Stimulated activated CD4-positive, alpha-beta T cell treated with anti-CD3 and anti-CD28 coated beads, TNF-alpha, amount 100 ng/mL, for 1 hour (primary cell): ENCODE measurements at places on chromosomes 2 and 18.

DNA sequence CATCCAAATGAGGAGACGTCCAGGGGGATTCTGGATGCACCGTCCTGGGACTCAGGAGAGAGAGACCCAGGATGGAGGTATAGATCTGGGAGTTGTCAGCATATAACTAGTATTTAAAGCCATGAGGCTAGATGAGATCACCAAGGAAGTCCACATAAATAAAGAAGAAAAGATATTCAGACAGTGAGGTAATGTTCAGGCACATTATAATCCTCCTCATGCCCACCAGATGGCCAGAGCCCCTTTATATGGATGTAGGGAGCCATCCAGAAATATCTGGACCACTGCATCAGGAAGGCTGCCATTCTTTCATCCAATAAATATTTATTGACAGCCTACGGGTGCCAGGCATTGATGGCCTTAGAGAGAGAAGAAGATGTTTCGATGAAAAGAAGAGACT, 21.2 kb upstream of the NCKAP5 start:
- DNase-seq: no peak

GRCh38 chr2:65358678-65359400, 73.6 kb downstream of the SPRED2 start:
- DNase-seq: no peak

DNA sequence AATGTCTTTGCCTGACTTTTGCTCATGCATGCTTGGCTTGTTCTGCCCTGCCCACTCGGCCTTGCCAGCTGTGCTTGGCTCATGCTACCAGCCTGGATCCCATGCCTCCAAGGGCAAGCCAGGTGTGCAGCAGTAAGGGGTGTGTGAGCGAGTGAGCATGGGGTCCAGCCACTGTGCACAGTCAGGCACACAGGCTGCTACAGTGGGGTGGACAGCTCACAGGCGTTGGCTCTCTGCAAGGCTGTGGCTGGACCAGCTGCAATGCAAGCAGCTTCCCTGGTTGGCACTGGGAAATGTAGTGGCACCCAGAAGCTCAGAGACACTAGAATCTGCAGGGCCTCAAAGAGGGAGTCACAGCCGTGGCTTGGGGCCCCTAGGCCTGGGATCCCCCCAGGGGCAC, 529.7 kb downstream of the DSC3 start:
- no peak for DNase-seq

DNA sequence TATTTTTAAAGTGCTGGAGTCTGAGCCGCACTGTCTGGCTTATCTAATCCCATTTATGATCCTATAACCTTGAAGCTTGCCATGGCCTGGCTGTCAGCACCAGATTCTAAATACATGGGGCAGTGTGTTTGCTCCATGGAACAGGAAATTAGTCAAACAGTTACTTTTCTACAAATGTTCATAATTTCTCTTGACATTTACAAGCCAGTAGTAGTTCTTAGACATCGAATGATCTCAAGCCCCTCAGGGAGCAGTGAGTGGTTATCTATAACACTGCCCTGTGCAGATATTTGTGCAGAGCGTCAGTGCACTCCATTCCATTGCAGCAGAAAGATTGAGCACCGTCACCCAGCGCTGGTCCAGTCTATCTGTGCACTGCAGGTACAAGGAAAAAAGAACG, 205.2 kb downstream of the AGPS start:
- no peak for DNase-seq

DNA sequence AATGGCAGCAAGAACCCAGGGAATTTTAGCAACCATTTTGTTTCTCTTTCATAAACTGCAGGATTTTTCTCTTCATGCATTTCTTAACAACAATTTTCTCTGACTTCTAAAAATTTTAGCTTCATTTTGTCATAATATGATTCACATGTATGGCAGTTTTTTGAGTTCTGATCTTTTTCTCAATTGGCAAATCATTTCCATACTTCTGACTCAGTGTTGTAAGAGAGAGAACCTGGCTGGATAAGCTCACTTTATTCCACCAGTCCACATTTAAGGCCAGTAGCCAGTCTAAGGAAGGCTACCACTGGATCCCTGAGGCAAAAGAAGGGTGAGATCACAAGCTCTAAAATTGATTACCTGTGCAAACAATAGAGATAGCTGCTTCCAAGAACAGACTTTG, 42.8 kb upstream of the COL3A1 start:
- no peak for DNase-seq

DNA sequence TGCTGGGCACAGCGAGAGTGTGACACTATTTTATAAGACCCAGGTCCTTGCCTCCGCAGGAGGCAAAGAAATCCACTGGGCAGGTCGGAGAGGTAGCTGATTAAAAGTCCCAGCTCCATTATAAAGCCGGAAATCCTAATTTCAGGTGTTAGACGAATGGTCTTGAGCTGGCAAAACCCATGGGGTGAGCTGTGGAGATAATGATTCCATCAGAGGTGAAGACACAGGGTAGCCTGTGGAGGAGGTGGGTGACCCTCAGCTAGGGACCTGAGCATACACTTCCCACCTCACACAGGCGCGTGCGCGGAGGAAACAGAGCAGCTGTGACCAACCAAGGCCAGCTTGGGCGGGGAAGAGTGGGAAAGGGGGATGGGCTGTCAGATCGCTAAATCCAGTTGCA, 201.7 kb upstream of the CXCR4 start:
- no peak for DNase-seq

GRCh38 chr2:84817239-84817655, 63.6 kb downstream of the TRABD2A start:
- no peak for DNase-seq

DNA sequence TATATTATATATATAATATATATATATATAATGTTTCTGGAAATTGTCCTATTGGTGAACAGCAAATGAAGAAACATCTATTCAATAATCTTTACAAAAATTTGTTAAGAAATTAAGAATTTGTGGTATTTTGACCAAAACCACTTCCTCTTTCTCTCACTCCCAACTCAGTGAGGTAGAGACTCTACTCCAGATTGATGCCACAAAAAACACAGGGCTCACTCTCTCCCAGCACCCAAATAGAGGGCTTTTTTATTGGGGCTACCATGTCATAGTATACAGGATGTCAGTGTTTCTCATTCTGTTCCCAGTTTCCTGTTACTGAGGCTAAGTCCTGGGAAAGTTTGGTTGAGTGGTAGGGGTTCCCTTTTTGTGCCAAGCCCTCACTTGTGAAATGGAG, 1155.4 kb downstream of the BCL11A start:
- no peak for DNase-seq

DNA sequence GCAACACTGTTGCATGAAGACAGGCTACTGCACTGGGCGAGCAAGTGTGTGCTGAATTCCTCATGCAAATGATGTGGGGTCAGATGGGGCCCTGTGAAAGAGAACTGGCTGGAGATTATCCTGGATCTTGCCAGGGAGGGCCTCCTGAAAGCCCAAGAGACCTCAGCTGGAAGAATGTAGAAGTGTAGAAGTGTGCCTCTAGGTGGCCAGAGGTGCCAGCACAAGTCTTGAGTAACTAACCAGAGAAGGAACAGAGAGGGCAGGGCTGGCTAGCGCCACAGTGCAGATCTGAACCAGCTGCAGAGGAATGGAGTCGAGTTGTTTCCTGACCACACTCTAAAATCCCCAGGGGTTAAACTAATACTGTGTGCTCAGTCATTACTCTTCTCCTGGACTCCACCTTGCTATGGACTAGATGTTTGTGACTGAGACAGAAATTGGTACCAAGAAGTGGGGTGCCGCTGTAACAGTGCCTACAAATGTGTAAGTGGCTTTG, 399.3 kb downstream of the LRATD1 start:
- no peak for DNase-seq

DNA sequence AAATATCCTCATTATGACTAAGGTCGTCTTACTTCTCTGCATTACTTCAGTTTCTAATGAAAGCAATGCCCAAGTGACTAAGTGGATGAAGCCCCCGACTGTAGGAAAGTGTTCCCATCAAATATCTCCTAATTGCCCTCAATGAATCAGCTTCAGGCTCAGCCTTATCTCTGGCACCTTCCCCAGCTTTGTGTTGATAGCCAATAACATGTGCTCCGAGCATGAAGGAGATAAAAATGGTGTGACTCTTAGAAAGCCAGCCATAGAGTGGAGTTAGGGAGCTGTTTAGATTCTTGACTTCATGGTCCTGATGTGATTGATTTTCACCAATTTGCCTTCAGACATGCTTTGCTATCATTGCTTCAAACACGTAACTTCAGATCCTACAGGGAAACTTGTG, 339.2 kb upstream of the NRP2 start:
- DNase-seq: no peak

- no peak for DNase-seq
Measured at GRCh38 chr2:240302933-240303595, 132.4 kb upstream of the GPC1 start.

DNA sequence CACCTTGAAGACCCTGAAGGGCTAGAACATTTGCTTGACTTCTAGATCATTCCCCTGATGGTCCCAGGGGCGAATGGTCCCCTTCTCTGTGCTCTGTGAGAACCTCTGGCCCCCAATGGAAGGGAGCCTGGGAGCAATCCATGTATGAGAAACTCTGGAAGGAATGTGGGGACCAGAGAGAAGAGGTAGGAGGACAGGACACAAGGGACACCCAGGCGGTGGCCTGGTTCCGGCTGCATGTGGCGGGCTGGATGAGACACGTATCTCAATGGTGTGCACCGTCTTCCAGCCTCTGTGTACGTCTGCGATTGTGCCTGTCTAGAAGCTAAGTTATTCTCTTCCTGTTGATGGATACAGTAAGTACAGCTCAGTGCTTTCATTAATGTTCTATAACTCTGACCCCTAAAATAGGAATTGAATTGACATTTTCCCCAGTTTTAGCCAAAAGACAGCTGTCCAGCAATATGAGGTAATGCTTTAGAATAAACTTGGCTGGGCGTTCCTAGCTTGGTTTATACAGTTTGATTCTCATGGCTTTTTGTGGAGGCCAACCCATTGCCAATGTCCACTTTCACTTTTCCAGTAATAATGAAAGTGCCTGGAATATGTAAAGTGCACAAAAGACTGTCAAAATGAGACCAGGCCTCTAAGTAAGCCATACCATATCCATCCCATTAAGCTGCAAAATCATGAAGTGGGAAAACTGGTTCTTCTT, 30.1 kb upstream of the COPS8 start:
- DNase-seq: no peak

DNA sequence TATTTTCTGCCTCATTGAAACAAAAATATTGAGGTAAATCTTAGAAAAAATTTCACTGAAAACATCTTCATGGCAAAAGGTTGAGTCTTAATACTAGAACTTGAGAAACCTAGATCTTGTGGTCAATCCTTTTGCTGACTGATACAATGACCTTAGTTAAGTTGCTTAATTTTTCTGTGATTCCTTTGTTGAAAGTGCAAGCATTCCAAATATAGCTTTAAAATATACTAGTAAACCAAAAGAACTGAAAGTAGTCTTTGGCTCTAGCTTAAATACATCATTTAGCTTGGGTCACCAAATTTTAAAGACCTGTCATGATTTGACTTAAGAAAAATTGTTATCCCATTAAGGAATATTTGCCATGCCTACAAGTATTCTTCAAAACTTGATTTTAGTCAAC, 16.7 kb downstream of the BMP10 start:
- no peak for DNase-seq

DNA sequence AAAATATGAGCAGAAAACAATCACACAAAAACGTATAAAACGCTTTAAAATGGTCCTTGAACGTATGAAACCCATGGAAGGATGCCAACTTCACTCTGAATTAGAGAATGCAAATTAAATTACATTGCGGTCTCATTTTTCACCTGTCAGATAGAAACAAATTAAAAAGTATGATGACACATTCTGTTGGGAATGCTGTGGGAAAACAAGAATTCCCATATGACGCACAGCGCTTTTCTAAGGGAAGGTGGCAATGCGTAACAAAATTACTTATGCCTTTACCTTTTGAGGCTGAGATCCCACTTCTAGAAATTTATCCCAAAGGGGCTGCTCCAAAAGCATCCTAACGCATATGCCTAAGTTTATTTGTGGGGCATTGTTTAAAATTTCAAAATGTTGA, 3.8 kb upstream of the RPS7 start:
- no peak for DNase-seq

DNA sequence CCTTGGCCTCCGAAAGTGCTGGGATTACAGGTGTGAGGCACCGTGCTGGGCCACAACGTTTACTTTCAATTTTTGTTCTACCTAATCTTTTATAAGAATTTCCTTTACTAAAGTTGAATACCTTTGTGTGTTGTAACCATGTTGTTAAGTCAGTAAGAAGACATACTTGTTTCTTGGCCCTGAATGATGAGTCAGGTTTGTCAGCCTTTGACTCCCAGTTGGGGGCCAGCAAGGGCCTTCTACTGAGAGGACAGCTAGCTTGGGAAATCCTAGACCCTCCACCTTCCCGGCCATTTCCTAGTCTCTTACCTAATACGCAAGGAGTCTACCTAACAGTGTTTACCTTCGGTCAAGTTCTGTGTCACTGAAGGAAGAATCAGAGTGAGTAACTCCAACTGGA, 22.7 kb downstream of the MTHFD2 start:
- no peak for DNase-seq

- no peak for DNase-seq
Measured at GRCh38 chr2:241859017-241859435, 332 bp upstream of the PDCD1 start.

DNA sequence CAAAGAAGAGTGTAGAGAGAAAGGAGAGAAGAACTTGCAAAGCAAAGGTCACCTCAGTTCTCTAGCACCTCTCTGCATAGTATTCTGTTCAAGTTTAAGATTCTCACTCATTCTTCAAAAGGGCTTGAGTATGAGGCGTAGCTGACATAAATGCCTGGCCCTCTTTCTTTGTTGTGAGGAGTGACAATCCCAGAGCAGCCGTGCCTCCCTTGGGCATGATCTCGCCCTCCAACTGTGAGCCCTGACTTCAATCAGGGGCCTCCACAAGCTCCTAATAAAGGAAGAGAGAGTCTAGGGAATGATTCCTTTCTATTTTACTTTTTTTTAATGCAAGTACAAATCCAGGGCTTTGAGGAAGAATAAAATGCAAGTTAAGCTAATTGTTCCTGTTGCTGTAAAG, 402.7 kb downstream of the LRP1B start:
- DNase-seq: no peak

- no peak for DNase-seq
Measured at GRCh38 chr18:70454704-70455322, 166.0 kb downstream of the SOCS6 start.

DNA sequence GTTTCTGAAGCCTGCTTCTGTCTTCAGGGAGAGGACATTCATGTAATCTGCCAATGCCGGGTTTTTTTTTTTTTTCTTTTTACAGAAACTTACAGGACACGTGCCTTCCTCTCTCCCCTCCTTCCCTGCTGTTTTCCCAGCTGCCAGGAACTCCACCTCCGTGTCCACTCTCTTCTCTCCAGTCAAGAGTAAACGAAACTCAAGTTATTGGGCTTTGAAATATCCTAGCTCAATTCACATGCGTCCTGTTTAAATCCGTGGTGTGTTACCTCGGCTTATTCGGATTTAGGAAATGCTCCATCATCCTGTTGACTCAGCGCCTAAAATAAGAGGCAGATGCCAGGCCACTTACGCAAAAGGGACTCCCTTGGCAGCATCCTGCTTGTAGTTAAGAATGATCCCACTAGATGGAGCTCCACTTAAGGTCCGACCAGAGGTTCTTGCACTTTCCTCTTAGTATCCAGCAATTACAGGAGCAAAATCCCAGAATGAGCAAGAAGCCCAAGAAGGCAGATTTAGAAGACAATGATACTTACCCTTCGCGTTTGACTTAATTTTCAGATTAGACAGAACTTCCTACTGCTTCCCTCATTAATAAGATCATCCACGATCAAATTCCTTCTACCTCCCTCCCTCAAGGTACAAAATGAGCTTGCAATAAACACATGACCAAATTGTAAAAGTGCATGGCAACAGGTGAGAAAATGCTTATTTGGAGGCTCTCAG, 97.2 kb upstream of the ZCCHC2 start:
- no peak for DNase-seq
